Jurkat, Clone E6-1 (cell line): ENCODE measurements at places on chromosomes 7 and 10.

GRCh38 chr10:37991655-37992054 lies 15.2 kb upstream of the ZNF25 start:
- DNase-seq = no peak

DNA sequence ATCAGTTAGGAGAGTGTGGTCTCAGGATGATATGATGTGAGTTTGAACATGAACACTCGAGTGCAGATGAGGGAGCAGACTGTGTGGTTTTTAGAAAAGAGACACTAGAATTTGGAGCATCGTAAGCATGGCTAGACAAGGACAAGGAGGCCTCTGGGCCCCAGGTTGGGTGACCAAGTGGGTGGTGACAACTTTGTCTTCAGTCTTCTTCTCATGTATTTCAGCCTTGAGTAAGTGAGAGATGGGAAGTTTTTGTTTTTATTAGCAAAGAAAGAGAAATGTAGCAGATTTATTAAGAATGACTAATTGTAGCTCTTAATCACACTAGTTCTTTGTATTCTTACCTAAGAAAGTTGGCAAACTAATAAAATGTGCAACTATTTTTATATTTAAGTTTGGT lies 16.3 kb downstream of the TES start:
- no peak for DNase-seq

DNA sequence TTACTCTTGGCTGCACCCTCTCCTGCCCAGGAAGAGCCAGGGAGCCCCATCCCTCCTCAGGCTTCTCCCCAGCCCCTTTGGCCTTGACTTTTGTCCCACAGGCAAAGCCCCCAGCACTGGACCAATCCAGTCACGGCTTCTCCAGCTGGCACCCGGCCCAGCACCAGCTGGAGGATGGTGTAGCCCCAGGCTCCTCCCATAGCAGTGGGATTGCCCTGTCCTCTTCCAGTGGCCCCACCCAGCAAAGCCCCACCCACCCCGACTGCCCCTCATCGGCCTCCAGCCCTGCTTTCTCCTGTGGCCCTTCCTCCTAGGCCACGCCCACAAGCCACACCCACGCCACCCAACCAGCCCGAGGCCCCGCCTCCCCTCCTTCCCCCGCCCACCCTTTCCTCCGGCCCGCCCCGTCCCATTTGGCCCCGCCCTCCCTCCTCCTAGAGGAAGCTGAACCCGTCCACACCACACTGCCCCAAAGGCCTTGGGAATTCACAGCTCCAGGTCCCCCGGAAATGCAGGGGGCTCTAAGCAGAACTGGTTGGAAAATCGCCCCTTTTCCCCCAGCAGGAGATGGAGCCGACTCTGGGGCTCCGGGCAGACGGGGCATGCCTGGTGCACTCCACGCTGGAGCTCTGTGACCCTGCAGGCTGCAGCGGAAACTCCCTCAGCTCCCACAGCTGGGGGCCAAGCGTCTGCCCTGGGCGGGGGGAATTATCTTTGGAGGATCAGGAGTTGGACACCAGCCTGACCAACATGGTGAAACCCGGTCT lies 25.2 kb downstream of the GET4 start:
- DNase-seq = peak; percentile 48

DNA sequence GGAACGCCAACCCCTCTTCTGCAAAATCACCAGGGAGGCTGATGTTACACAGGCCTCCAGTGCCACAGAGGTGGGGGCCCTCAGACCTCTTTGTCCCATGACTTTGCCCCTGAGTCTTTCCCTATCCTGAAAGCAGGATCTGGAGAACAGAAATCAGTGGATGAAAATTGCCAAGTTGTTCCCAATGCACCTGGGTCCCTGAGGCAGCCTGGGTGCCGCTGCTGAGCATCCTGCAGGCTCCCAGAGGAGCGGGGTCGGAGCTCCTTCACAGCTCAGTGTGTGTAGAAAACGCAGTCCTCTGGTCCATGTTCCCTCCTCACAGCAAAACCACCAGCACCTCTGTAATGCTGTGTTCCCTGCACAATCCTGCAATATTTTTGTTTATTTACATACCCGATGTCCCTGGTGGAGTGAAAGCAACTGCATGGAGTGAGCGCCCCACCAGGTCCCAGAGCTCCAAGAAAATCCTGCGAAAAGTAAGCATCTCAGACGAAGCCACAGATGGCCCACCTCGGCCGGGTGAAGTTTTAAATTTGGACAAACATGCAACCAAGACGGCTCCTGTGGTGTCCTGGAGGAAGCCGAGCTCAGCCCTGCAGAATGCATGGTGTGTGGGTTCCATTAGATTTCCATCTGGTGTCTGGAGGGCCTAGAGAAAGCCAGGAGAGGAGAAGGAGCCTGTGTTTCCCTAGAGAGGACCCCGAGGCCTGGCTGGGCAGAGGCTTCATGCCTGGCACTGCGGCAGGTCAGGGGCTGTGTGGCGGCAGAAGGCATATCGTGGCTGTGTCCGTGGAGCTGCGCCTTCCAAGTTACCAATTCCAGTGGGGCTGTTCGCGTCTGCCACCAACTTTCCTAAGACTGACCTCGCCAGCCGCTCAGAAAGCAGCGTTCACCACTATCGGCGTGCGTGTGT lies 235.2 kb downstream of the WDR37 start:
- DNase-seq = no peak

- DNase-seq = no peak
Measured at GRCh38 chr10:31133251-31133791, 101.7 kb upstream of the ZNF438 start.

DNA sequence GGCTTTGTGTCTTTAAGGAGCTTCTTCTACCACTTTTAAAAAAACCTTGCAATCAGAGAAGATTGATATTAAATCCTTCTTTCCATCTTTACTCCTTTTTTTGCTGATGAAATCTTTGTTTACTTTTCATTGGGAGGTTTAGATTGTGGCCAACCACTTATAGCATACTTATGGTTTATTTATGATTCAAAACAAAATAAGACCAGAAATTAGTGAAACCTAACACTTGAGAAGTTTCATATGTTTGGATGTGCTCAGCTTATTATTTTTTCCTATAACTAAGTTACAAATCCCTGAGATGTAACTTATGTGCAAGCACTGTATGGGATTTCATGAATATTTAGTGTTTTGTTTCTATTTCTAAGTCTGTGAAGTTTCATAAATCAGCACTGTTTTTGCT lies 13.5 kb upstream of the PRPS1L1 start:
- DNase-seq = no peak

DNA sequence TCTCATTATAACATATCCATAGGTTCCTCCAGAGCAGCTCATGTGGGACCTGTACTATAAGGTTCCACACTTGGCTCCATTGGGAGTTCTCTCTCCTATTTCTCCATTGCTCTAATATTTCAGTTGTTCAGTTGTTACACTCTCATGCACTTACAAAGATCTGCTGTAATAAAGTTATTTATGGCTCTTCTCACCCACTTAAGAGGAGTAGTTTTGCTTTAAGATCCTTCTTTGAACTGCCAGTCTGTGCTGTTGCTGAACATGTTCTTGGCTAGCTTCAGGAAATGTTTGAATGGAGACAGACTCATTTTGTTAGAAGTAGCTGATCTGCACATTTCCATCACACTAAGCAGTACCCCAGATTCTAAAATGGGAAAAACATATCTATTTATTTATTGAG lies 250.1 kb downstream of the CDK14 start:
- DNase-seq = no peak

DNA sequence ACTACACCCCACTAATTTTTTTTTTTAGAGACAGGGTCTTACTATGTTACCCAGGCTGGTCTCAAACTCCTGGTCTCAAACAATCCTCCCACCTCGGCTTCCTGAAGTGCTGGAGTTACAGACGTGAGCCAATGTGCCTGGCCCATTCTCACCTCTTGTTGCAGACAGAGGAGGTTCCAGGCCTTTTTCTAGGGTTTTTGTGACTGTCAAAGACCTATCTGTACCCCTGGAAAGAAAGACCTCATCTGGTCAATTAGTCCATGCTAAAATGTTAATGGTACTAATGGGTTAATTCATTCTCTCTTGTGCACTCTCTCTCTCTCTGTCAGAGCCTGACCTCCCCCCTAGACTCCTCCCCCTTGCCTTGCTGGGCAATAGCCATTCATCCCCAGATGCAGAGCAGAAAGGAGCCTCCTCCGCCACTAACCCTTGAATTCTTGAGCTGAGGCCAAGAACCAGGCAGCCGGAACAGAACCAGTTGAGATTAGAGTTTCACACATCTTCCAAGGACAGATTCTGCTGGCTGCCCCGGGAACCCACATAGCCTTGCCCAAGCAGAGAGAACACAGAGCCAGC lies 209.7 kb downstream of the SKIDA1 start:
- no peak for DNase-seq

GRCh38 chr7:50285269-50285668 lies 19.2 kb upstream of the IKZF1 start:
- DNase-seq = no peak

- DNase-seq = no peak
Measured at GRCh38 chr7:1987591-1988532, 244.9 kb downstream of the MAD1L1 start.

DNA sequence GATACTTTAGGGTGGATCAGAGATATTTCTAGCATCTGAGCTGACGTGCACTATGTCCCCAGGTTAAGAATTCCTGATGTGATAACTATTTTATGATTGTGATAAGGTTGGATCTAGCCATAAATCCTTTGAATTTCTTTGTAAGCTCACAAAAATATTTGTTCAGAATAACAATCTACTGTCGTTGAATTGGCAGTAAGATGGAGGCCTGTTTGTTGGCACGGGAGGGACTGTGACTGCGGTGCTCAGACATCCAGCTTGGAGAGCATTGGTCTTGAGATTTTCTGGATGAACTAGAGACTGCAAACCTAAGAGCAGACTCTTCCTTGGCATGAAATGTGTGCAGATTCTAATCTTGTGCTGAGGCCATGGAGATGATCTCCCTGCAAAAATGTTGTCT lies 131.1 kb downstream of the LRRC4 start:
- no peak for DNase-seq

DNA sequence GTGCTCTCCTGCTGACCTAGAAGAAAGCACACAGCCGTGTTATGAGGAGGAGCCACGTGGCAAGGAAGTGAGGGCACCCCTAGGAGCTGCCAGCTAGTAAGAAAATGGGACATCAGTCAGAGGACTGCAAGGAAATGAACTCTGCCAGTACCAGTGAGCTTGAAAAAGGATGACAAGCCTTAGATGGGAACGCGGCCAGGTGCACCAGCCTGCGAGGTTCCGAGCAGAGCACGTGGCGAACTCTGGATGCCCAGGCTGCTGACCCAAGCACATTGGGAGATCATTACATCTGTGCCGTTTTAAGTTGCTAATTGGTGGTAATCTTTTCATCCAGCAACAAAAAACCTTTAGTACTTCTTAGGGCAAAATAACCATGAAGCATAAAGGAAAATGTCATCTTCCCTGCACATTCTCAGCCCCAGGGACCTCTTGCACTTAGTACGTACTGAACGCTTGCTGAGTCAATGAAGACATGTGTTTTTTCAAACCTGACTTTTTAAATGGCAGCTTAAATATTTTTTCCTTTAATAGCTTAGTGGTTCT lies 69.4 kb downstream of the AMZ1 start:
- no peak for DNase-seq

DNA sequence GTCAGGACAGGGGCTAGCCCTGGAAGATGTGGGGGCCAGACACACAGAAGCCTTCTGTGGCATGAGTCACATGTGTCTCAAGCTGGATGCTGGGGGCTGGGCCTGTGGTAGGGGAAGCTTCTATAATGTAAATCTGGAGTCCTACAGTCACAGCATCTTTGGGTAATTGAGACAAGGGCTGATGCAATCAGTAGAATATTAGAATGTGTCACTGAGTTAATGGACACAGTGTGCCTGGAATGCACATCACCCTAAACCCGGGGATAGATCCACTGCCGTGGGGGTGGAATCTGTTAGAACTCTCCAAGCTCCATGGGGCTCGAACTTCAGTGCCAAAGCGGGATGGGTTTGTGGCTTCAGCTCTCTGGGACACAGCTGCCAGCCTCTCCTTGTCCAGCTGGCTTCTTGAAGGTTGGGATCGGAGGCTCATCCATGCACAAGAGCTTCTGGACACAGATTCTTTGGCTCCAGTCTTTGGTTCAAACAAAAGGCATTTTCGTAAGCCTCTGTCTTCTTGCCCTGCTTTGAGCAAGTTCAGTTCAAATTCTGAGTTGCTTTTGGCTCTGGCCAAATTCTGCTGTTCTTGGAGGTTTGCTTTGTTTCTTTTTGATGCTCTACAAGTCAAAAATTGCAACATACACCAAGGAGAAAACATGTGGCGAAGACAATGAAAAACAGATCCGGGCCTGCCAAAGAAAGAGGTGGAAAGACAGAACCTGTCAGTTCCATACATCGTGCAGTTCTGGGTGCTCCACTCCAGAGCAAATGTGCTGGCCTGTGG lies 194.8 kb upstream of the ZNF32 start:
- no peak for DNase-seq

GRCh38 chr10:97534746-97535367 lies 36.1 kb downstream of the UBTD1 start:
- DNase-seq = no peak

GRCh38 chr10:132063432-132063831 lies 2.3 kb upstream of the JAKMIP3 start:
- DNase-seq = no peak

DNA sequence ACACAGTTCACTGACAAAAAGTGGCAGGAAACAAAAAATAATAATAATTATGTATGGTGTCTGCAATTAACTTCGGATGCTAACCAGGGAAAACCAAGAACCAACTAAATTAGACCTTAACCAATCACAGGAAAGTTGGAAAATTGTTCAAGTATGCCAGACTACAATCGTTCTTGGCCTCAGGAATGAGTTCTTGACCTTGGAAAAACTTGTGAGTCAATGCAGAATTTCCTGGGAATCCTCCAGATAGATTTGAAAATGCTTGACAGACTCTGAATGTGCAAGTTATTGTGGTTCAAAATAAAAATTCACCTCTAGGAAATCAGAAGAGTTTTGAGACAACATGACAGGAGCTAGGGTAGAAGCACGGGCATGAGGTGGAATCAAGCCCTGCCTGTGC lies 171.5 kb downstream of the C7orf25 start:
- no peak for DNase-seq

DNA sequence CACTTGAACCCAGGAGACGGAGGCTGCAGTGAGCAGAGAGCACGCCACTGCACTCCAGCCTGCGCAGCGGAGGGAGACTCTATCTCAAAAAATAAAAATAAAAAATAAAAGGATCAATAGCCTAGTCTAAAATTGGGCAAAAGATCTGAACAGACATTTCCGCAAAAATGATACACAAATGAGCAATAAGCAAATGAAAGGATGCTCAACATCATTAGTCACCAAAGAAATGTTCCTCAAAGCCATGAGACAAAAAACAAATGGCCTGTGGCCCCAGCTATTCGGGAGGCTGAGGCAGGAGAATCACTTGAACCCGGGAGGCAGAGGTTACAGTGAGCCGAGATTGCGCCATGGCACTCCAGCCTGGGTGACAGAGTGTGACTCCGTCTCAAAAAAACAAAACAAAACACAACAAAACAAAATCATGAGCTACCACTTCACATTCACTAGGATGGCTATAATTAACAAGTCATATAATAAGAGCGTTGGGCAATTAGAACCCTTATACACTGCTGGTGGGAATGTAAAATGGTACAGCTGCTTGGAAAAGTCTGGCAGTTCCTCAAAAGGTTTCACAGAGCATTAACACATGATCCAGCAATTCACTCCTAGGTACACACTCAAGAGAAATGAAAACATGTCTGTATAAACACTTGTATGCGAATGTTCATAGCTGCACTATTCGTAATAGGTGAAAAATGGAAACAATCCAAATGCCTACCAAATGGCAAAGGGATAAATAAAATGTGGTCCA lies 3.1 kb downstream of the DAGLB start:
- DNase-seq = no peak

GRCh38 chr7:28725911-28726310 lies 232.2 kb downstream of the TRIL start:
- DNase-seq = no peak

- no peak for DNase-seq
Measured at GRCh38 chr7:107687656-107688055, 27.0 kb downstream of the SLC26A4 start.

- DNase-seq = no peak
Measured at GRCh38 chr7:128025380-128025779, 5.9 kb downstream of the LRRC4 start.
